IPS DF 6.9 (cell line): ENCODE measurements at places on chromosomes 2 and 18.

DNA sequence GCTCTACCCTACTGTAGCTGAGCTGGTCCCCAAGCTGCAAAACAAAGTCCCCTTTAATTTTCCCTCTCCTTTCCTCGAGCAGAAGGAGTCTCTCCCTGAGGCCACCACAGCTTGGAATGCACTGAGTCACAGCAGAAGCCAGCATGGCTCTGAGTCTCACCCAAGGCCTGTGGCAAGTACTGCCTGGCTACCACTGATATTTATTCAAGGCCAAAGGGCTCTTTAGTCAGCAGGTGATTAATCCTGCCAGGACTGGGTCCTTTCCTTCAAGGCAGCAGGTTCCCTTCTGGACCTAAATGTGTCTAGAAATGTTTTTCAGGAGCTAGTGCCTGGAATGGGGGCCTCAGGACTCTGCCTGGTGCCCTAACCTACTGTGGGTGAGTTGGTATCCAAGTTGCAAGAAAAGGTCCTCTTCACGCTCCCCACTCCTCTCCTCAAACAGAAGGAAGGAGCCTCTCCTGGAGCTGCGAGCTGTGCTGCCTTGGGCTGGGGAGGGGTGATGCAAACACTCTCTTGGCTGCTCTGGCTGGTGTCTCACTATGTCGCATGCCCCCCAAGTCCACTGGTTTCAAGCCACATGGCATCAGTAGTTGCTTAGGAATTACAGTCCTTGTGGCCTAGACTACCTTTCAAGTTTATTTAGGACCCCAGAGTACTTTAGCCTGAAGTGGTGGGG lies 53.4 kb downstream of the CD28 start:
- H3K27ac ChIP-seq = no peak overlapping the region
- no peak for DNase-seq
- no peaks in the 10 kb centered on the region for H3K27me3 ChIP-seq
- 0 out of 2 replicates have a peak, but pooled peaks cover 2% of the 10 kb centered on the region for H3K4me1 ChIP-seq
- no peak overlapping the region for H3K4me3 ChIP-seq

- DNase-seq = peak; percentile 37
- H3K27ac ChIP-seq = no peak overlapping the region
- H3K4me3 ChIP-seq = no peak overlapping the region
- no peaks in the 10 kb centered on the region for H3K36me3 ChIP-seq
- H3K4me1 ChIP-seq = no peaks in the 10 kb centered on the region; the same call in 1 of the 2 replicates
Observed at GRCh38 chr2:78035804-78036203, 513.6 kb upstream of the LRRTM4 start.

- H3K27me3 ChIP-seq = no peaks in the 10 kb centered on the region
- H3K4me3 ChIP-seq = no peak overlapping the region
- H3K4me1 ChIP-seq = no peaks in the 10 kb centered on the region
- no peak overlapping the region for H3K27ac ChIP-seq
- no peaks in the 10 kb centered on the region for H3K36me3 ChIP-seq
Observed at GRCh38 chr2:109321570-109321969, 192.6 kb downstream of the SH3RF3 start.

GRCh38 chr2:181613241-181613640 lies 43.7 kb downstream of the CERKL start:
- H3K27me3 ChIP-seq = no peaks in the 10 kb centered on the region
- no peak overlapping the region for H3K27ac ChIP-seq
- H3K36me3 ChIP-seq = no peaks in the 10 kb centered on the region
- DNase-seq = no peak
- no peaks in the 10 kb centered on the region for H3K4me1 ChIP-seq

DNA sequence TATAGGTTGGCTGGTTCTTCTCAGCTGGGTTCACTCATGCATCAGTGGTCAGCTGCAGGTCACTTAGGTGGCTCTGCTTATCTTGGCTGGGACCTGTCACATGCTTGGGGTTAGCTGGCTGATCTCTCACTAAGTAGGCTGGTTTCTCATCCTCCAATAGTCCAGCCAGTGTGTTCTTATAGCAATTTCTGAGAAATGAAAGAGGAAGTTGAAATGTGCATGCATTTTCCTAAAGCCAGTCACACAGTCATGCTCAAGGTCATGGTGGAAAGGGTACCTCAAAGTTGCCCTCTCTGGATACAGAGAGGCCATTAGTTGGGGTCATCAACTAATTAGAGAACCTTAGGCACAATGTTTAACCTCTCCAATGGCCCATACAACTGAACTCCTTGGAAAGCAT lies 64.4 kb downstream of the KLHL29 start:
- H3K36me3 ChIP-seq = no peaks in the 10 kb centered on the region
- DNase-seq = no peak
- no peaks in the 10 kb centered on the region for H3K27me3 ChIP-seq

DNA sequence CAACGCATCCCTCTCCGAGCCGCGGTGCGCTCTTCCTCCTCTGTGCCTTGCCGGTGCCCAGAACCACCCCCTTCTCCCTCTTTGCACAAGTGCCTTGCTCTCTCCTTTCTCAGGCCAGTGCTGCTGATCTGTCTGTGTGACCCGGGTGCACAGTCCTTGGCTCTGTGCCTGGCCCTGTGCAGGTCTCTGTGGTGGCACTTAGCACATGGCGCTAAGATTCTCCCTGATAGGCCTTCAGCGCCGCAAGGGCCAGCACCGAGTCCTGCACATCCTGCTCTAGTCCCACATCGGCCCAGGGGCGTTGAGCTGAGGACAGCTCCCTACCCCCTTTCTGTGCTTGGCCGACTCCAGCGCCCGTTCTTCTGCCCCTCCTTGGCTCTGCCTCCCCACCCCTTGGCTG lies 136.1 kb downstream of the NEDD4L start:
- H3K27ac ChIP-seq = no peak overlapping the region
- DNase-seq = no peak
- no peak overlapping the region for H3K4me3 ChIP-seq

GRCh38 chr2:231920366-231920765 lies 5.8 kb downstream of the NPPC start:
- DNase-seq = no peak
- H3K4me3 ChIP-seq = no peak overlapping the region
- no peak overlapping the region for H3K27ac ChIP-seq
- peaks cover 4% of the 10 kb centered on the region; the same call in 1 of the 2 replicates for H3K4me1 ChIP-seq

DNA sequence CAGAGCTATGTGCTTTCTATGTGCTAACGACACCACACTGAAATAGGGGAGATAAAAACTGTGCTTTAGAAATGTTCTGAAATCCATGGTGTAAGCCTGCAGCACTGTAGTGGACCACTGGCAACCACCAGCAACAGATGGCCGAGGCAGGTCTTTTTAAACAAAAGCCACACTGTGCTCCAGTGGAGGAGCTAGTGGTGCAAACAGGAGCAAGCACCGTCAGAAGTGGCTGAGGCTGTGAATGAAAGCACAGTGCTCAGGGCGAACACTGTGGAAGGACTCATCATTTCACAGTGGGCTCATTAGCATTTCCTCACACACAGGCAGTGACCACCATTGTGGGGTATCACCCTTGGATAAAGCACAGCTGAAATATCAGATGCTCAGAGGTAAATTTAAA lies 22.9 kb upstream of the MTX2 start:
- no peak for DNase-seq
- no peak overlapping the region for H3K4me3 ChIP-seq
- no peaks in the 10 kb centered on the region for H3K4me1 ChIP-seq
- no peak overlapping the region for H3K27ac ChIP-seq

GRCh38 chr2:113709022-113709421 lies 47.4 kb downstream of the SLC35F5 start:
- DNase-seq = no peak
- no peak overlapping the region for H3K27ac ChIP-seq
- H3K36me3 ChIP-seq = no peaks in the 10 kb centered on the region
- H3K4me1 ChIP-seq = no peaks in the 10 kb centered on the region

GRCh38 chr18:34514957-34515356 lies 195.1 kb upstream of the DTNA start:
- DNase-seq = no peak
- peaks cover 1% of the 10 kb centered on the region; the same call in 1 of the 2 replicates for H3K4me1 ChIP-seq
- H3K27ac ChIP-seq = no peak overlapping the region

GRCh38 chr2:128302011-128302743 lies 16.5 kb downstream of the HS6ST1 start:
- no peaks in the 10 kb centered on the region; the same call in 1 of the 2 replicates for H3K36me3 ChIP-seq
- no peak overlapping the region for H3K4me3 ChIP-seq
- H3K27ac ChIP-seq = no peak overlapping the region
- H3K4me1 ChIP-seq = peaks cover 24% of the 10 kb centered on the region
- no peak for DNase-seq
- no peaks in the 10 kb centered on the region for H3K27me3 ChIP-seq

DNA sequence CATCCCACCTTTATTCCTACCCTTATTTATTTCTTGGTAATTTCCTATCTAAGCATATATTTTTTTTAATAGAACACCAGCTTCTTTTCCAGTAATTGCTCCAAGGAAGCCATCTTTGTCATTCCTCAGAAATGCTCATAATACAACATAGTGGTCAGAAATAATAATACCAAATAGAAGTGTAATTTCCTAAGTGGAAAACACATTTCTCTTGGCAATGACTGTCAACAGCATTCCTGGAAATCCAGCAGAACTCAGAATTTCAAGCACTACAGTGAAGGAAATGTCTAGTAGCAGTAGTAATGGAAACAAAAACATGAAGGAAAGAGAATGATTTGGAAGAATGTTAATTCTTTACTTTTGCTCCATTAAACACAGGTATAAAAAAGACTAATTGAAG lies 56.6 kb downstream of the GDF7 start:
- H3K27ac ChIP-seq = no peak overlapping the region
- no peaks in the 10 kb centered on the region for H3K4me1 ChIP-seq
- H3K27me3 ChIP-seq = no peaks in the 10 kb centered on the region

- H3K4me3 ChIP-seq = no peak overlapping the region
- no peaks in the 10 kb centered on the region for H3K4me1 ChIP-seq
- no peak overlapping the region for H3K27ac ChIP-seq
- no peaks in the 10 kb centered on the region for H3K27me3 ChIP-seq
Observed at GRCh38 chr2:23460228-23460627, 75.2 kb downstream of the KLHL29 start.
